ENCODE measurements at places on chromosomes 5 and 9.

DNA sequence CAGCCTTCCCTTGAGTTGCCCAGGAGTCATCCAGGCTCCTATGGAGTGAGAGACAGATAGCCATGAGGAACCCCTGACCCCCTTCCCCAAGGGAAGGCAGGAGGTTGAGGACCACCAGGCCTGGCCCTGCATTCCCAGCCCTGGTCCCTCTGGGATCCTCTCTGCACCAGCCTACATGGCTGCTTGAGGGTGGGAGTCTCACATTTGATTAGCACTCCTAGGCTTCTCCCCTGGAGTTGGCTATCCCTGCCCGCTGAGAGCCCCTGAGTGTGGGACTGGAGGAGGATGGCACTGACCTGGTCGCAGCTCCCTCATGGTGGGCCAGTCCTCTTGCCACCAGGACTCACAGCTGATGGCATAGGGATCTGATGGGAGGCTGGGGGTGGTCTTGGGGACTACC is 46.7 kb downstream of the SAR1B start:
- DNase-seq = peak; percentile 36

DNA sequence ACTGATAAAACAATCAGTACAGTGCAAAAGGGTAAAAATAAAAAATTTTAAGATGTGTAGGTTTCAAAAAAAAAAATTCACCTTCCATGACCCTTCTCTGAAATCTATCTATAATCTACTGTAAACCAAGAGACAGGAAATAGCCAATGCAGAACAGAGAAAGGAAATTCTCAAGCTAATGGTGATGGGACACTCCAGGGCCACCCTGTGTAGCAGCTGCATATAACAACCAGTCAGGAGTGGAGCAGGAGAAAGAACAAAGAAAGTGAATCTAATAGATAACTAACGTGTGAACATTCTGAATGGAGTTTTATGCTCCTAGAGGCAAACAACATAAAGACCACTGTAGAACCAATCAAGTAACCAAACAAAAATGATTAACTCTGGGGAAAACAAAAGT is 16.6 kb downstream of the SPTLC1 start:
- no peak for DNase-seq

DNA sequence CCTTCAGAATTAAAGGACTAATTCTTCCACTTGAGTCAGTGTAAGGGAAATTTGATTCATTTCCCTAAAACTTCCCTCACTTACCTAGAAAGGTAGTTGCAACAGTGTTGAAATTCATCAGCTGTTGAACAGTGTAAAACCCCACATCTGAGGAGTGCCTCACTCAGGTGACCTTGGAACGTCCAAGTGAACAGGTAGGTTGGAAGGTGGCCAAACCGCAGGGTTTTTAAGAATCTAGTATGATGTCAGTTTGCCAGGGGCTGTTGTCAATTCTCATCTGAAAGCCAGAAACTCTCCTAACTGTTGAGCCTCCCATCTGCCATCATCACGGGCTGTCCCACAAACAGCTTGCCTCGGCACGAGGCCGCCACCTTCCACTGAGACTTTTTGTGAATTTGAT is 105.7 kb downstream of the TMEM174 start:
- DNase-seq = no peak

GRCh38 chr5:147669169-147669869 is 113.2 kb downstream of the JAKMIP2 start:
- DNase-seq = no peak

DNA sequence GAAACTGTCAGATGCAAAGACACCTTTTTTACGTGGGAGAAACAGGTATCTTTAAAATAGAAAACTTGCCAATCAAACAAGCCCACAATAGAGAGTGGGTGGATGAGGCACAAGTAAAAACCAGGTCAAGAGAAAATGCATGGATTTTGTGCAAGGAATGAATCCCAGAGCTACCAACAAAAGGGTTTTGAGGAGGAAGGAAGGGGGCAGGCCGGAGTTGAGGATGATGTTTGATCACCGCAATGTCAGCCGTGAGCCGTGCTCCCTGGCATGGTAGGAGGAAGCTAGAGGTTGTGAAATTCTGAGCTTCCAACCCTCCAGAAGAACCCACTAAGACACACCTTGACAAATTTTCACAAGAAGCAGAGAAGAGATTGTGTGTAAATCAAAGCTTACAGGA is 53.2 kb downstream of the HRH2 start:
- no peak for DNase-seq

DNA sequence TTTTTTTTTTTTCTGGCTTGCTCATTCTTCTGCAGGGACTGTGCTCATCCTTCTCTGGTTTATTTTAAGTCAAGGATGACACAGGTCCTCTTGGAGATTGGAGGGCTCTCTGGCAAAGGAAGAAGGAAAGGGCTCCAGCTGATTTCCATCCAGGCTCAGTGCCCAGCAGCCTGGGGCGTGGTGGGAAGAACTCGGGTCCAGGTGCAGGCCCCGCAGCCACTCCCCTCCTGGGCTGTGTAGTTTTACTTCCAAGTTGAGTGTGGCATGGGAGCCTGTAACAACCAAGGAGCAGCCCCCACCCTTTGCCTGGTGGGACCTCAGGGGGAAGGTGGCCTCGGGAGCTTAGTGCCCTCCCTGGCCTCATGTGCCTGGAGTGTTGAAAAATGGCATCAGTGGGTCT is 58.9 kb downstream of the ANKRD33B start:
- DNase-seq = no peak

DNA sequence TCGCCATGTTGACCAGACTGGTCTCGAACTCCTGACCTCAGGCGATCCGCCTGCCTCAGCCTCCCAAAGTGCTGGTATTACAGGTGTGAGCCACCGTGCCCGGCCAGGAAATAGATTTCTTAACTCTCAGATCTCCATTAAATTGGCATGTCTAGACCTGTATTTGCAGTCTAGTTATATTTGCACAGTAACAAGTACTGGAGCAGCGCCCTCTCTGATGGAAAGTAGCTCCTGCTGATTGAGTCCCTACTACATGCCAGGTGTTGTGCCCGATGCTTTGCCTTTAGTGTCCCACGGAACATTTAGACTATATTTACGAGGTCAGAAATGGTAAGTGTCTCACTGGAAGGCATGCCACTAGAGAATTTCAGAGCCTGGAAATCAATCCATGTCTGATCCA is 15.8 kb upstream of the TMED9 start:
- no peak for DNase-seq

DNA sequence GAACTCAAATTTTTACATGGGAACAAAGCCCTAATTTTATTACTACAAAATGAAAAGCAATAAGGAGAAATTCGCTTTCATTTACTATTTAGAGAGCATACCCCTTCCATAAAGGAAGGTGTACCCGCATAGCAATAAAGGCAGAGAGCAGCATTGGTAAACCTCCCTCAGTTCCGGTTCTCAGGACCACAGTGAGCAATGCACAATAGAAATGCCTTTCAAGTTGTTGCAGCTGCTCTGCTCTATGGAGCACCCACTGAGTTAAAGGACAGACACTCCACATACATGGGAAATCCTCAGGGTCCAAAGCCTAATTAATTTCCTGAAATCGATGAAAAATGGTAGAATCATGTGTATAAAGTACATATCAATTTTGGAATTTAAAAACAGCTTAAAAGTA is 89.9 kb upstream of the MPDZ start:
- no peak for DNase-seq

GRCh38 chr5:67303356-67303755 is 106.8 kb upstream of the CD180 start:
- DNase-seq = no peak

GRCh38 chr5:12017007-12017406 is 112.8 kb upstream of the CTNND2 start:
- DNase-seq = no peak

All from psoas muscle (tissue), 8 donors.